Cerebellar nuclear complex (tissue), 1 donor: ENCODE measurements at places on chromosomes 2 and 18.

- no peak for DNase-seq
Measured at GRCh38 chr2:83015900-83016299, 1443.2 kb downstream of the SUCLG1 start.

DNA sequence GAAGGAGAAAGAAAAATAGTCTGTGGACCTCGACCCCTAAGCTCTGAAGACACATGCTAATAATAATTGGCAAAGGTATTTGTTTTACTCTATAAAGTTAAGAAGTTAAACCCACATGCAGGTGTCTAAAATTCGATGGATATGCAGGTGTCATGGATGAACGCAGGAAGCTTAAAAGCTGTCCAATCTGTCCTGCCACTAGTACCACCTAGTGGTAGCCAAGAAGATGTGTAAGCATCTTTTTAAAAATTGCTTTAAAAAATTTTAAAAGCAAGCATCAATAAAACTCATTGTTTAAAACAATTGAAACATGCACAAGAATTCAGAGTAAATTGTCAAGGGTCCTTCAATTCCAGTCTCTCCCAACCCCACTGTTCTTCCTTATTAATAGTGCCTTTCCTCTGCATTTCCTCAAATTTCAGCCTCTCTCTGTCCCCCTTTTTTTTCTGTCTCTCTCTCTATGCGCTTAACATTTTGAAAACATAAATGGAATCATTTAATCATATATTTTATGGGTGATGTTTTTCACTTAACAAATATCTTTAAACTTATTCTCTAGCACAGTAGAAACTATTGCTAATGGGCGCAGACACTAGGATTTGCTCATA lies 30.6 kb upstream of the PPP3R1 start:
- no peak for DNase-seq

GRCh38 chr18:71505526-71505925 lies 1038.6 kb downstream of the CBLN2 start:
- DNase-seq: no peak

DNA sequence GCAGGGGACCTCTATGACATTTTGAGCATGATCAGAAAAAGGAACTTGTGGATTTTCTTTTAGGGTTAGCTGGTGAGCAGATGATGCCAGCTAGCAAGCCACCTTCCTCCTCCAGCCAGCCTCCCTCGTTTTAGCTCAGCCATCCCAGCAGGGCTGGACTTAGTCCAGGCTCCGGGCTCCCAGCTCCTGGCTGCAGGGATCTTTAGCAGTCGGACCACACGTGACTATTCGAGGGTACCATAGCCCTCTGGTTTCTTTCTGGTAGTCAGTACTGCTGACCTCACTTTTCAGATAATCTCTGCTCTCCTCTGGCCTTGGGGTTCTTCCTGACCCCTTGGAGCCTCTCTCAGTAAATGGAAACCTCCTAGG lies 31.8 kb downstream of the NCK2 start:
- DNase-seq: no peak

- DNase-seq: no peak
Measured at GRCh38 chr2:54760310-54760709, 36.8 kb downstream of the EML6 start.

GRCh38 chr18:8726281-8726680 lies 20.9 kb downstream of the MTCL1 start:
- DNase-seq: no peak

GRCh38 chr2:46098621-46099062 lies 198.6 kb upstream of the EPAS1 start:
- DNase-seq: no peak

GRCh38 chr18:25516747-25517498 lies 165.0 kb upstream of the ZNF521 start:
- DNase-seq: no peak

- DNase-seq: no peak
Measured at GRCh38 chr18:56067969-56068671, 480.1 kb upstream of the TCF4 start.

- no peak for DNase-seq
Measured at GRCh38 chr18:56522816-56523215, 115.6 kb downstream of the TXNL1 start.

GRCh38 chr2:22970284-22970975 lies 414.5 kb upstream of the KLHL29 start:
- DNase-seq: no peak

DNA sequence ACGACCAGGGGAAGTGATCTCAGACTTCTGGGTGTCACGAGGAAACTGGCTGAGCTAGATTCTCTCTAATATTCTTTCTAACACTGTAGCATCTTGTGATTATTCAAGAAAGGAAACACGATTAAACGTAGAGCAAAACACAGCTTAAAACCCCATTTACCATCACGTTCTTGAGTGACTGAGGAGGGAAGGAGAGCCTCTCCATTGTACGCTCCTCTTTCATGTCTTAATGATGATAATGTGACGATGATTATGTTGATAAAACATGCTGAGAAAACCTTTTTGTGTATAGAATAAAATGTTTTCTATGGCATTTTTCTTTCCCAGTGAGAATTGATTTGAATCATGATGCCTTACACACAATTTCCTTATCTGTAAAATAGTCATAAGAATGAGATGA lies 705.6 kb upstream of the ID2 start:
- DNase-seq: no peak

GRCh38 chr2:133040170-133040569 lies 370.2 kb upstream of the LYPD1 start:
- no peak for DNase-seq

DNA sequence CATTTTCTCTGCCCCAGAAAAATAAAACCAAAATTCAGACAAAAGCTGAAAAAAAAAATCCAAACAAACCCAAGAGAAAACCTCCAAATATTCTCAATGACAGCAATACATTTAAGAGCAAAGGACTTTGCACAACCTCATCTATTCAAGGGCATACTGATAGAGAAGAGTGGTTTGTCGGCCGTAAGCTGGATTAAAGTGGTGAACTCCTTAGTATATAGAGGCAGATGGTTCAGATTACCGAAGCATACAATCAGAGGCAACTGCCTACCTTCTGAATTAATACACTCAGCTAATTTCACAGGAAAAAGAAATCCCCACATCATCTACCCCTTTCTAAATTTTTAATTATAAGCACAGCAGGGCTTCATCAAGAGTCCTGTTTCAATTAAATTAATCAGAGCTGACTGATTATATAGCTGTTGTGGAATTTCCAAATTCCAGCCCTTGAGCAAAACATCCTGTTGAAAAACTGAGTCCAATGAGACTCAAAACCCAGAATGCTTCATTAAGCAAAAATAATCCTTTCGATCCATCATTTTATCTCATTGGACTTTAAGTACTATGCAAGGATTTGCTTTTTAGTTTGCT lies at the start of gene CPLX4:
CPLX4 (minus strand) TSS at position 190 of the 591 bp plus-strand sequence; CDS start at position 3, 187 bp downstream.
- no peak for DNase-seq

DNA sequence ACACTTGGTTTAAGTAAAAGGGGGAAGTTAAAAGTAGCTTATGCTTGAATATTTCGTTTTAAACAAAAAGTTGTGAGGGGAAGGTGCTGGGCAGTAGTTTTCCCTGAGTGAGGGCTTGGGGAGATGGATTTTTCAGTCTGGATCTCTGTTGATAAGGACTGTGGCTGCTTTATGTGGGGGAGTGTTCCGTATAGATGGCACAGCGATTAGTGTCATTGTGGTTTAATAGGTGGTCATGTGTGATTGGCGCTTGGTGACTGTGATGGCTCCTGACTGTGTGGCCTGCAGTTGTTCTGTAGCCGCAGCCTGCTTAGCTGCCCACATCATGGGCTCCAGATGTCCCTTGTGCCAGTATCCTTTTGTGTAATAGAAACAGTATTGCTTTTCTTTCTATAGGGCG lies 156.2 kb downstream of the WDSUB1 start:
- DNase-seq: no peak

DNA sequence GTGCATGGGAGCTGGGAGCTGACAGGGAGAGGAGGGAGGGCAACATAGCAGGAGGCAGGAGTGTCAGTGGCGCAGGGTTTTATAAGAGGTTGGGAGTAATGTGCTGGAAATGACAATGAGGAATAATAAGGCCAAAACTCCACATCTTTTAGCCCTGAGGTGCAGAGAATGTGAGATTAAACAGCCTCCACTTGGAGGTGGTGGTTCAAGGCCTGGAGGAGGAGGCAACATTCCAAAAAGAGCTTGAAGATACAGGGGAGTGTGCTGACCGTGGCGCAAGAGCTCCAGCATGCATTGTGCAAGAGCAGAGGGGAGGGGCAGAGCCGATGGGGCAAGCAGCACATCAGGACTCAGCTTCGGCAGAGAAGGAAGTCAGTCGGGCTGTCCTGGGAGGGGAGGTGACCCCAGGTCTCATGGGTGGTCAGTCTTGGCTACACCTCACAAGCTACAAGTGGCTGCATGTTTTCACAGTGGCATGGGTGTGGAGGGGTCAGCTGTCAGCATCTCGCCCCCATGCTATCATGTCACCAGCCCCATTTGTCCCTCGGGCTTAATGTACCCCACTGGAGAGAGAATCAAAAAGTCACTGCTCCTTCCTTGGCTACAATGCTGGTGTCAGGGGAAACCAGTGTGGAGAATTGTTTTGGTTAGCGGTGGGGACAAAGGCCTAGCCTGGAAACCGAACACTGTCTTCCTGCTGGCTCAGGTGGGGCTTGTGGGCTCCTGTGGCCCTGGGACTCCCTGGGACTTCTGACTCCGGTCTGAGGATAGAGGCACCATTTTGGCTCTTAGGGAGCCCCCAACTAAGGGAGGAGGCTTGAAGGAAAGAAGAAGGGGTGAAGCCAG lies 208.0 kb downstream of the ZFP36L2 start:
- no peak for DNase-seq

DNA sequence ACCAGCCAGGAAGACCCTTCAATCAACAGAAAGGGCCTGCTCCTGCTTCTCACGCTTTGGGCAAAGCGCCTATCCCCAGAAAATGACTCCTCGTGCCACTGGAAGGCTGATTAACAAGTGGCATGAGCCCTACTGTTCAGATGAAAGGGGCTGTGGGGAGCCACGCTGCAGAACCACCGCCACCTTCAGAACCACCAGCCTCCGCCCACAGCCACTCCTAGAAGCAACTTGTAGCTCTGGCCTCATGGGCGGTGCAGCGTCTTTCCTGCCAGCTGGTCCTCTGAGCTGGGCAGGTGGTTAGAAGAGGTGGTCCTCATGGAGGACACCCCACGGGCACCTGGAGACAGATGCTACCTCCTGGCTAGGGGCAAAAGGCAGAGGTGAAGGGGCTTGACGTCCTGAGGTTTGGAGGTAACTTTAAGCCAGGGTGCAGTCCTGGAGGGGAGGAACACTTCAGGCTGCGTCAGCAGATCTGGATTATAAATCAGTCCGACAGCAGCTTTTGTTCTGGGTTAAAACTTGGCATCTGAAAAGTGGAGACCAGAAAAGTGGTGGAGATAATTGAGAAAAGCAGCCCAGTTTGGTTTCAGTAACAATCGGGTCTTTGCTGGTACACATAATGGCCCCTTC lies 861 bp upstream of the SEMA4C start:
- DNase-seq: peak; percentile 5

DNA sequence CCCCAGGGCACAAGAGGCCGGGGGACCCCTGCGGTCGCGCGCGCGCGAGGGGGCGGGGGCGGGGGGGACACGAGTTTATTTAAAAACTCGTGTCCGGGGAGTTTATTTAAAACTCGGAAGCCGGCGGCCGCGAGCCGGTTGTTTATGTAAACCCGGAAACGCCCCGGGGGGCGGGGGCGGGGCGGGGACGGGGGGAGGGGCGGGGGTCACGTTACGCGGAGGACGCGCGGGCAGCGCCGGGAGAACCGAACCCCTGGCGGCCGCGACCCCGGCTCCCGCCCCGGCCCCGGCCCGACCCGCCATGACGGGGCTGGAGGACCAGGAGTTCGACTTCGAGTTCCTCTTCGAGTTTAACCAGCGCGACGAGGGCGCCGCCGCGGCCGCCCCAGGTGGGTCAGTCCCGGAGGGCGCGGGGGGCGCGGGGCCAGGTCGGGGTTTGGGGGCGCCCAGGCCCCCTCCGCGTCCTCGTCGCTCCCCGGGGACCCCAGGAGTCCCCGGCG lies 4.4 kb downstream of the NFATC1 start:
- no peak for DNase-seq

DNA sequence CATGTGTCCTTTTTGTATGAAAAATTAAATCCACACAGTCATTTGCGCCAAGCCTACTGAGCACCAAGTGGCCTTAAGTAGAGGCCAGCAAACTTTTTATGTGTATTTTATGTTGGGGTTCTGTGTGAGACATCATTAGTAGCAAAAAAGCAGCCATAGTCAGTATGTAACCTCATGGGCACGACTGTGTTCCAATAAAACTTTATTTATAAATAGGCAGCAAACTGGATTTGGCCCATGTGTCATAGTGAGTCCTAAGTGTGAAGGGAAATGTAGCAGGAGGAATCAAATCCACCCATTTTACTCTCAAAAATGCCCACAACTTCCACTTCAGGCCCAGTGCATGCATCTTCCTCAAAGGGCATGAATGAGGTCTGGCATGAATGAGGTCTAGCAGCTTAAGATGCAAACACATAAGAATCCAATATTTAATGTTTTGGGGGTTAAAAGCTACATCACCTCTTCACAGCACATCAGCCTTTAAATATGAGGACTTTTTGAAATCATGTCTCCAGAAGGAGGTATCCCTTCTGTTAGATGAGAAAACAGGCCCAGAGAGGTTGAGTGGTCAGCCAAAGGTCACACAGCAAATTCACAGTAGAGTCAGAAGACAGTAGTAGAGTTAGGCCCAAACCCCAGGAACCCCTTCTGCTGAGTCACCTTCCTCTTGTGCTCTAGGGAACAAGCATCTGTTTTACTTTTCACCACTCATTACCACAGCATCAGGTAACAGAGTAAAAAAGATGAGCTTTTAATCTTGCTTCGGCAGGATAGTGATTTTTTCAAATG lies 45.6 kb downstream of the MREG start:
- no peak for DNase-seq

DNA sequence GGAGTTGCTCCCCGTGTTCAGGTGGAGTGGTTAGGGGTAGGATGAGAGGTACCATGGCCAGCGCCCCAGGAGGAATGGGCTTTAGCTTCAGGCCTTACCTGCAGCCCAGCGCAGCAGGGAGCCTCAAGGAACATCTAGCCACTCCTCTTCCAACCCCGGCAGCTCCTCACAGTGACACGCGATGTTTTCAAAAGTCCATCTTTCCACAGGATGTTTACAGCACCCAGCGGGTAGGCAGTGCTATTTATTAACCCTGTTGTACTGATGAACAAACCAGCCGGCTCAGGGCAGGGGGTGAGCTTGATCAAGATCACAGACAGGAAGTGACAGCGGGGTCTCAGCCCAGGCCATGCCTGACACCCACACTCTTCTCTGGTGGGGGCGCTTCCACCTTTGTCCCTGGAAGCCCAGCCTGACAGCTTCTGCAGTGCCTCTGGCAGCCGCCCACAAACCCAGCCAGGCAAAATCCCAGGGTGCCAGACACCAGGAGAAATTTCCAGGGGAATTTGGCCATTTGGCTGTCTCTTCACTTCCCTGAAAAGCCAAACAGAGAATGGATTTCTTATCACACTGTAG lies 18.4 kb upstream of the PRLH start:
- no peak for DNase-seq

- no peak for DNase-seq
Measured at GRCh38 chr18:1014509-1014908, 109.8 kb downstream of the ADCYAP1 start.

- no peak for DNase-seq
Measured at GRCh38 chr2:53485021-53485728, 282.4 kb upstream of the CHAC2 start.
